KBM-7 (cell line): ENCODE measurements at places on chromosomes 7 and 10.

DNA sequence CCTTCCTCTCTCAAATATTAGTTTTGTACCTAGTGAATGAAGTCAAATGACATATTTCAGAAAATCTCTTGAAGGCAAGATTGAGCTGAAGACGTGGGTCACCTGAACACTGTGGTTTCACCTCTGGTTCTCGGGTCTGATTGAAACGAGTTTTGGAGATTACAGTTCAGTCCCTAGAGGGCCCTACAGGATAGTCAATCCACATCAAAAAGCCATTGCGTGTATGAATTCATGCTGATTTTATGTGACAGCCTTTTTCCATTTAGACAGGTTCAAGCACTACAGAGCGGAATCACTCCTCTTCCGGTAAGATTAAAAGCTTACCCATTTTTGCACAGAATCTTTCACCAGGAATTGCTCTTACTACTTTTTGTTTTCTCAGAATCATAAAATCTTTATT lies 62.2 kb downstream of the VIM start:
- DNase-seq = peak; percentile 45

DNA sequence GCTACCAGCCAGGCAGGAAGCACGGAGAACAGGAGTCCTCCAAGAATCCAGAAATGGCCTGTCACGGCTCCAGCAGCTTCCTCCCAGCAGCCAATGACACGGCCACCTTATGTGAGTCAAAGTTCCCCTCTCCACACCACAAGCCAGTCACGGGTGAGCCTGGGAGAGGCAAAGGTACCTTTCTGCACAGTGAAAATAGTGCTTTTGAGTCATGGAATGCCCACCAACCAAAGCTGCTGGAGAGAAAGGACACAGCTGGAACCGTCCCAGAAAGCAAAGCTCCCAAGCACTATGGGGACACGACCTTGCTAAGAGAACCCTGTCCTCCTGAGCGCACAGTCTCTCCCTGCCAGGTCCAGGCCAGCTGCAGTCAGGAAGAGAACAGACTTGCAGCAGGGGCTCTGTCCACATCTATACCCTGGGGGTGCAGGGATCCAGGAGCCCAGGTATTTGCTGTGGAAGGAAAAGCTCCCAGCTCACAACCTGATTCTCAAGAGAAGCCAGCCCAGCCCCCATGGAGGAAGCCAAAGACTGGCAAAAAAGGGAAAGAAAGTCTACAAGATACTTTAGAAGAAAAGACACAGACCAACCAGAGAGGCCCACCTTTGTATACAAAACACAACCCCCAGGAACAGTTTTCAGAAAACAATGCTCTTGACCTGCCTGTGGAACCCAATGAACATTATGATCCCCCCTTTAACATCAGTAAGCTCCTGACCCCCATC lies 24.4 kb downstream of the C10orf71 start:
- DNase-seq = no peak

GRCh38 chr10:88810196-88810961 lies 7.8 kb downstream of the LIPM start:
- peak; percentile 67 for DNase-seq

DNA sequence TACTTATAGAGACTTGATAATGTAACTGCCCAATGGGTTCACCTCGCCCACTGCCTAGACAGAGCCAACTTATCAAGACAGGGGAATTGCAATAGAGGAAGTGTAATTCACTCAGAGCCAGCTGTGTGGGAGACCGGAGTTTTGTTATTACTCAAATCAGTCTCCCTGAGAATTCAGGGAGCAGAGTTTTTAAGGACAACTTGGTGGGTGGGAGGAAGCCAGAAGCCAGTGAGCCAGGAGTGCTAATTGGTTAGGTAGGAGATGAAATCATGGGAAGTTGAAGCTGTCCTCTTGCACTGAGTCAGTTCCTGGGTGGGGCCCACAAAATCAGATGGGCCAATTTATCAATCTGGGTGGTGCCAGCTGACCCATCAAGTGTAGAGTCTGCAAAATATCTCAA lies 20.1 kb upstream of the C7orf33 start:
- no peak for DNase-seq

DNA sequence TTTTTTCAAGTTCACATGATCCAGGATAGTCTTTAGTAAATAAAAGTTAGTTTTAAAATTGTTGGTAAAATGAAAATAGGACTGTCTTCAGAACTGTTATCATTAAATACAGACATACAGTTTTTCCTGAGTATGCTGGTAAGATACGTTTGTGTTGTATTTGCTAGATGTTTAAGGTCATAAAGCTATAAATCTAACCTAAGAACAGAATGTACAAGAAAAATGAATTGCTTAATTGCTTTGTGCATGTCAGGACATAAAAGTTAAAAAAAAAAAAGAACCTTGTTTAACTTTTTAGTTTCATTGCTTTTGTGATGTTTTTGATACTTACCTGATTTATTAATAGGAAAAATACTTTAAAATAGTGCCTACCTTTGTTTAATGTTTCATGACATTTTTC lies 29.2 kb upstream of the CLDN4 start:
- no peak for DNase-seq

DNA sequence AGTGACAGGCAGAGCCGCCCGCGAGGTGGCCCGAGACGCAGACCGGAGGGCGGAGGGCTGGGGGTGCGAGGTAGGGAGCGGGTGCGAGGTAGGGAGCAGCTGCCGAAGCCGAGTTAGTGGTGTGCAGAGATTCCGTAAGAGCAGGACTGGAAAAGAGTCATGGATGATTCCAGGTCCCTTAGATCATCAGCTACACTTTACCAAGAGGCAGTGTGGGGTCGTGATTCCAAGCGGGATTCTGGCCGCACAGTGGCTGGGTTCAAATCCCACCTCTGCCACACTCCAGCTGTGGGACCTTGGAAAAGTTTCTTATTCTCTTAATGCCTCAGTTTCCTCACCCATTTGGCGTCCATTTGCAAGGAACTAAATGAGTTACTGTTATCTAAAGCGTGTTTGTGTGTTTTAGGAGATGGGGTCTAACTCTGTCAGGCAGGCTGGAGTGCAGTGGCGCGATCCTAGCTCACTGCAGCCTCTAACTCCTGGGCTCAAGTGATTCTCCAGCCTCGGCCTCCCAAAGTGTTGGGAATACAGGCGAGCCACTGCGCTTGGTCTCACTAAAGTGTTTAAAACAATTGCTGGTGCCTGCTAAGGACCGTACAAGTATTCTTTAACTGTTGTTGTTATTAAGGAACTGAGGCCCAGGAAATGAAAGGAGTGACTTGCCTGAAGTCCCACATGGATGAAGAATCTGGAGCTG lies 1.1 kb downstream of the NDUFB2 start:
- no peak for DNase-seq

- no peak for DNase-seq
These were observed 9.2 kb downstream of the RTKN2 start for GRCh38 chr10:62259456-62259855.
